ENCODE measurements at places on chromosomes 7 and 10.

- no peak for DNase-seq
These were observed 63.3 kb downstream of the BMPER start for GRCh38 chr7:33968591-33968990.

DNA sequence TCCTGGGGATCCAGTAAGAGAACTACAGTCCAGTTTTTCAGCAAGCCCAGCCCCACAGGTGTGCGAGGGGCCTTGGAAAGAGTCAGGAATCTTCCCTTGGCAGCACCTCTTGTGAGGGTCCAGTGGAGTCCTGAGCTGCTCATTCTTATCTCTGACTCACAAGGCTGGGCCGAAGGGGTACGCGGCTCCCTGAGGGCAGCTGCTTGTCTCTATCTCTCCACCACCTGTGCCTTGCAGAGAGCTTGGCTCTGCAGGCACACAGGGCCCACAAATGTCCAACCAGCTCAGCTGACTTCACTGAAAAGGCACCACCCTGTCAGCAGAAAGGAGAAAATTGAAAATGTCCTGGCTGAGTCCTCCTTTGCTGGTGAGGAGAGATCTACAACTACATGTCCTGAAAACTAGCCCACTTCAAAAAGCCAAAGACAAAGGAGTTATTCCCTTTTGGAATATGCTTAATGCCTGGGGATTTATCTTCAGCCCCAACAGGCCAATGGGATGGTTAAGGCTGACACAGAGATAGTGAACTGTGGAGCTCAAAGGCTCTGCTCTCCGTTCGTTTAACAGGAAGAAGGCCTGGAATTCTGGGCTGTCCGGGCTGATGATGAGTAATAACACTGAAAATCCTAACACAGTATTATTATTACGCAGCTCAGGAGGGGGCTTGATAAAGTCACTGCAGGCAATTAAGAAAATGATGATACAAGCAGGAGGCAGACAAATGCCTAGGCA is 23.4 kb downstream of the UROS start:
- no peak for DNase-seq

DNA sequence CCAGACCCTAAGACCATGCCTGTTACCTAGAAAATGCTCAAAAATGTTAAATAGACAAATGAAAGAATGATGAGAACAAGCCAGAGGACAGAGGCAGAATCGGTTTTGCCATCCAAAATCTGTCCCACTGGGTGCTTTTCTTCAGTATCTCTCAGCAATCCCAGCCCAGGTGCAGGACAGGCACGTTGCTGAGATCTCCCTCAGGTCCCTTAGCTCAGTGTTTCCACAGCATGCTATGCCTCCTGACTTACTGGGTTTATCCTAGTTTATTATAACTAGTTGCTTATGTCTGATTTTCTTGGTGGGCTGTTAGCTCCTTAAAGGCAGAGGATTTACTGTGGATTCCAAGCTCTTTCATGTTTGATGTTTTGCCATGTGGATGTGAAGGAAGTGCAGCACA is 20.3 kb downstream of the CPED1 start:
- DNase-seq = no peak

- DNase-seq = no peak
These were observed 9.3 kb downstream of the ATP6V0E2 start for GRCh38 chr7:149883048-149883438.

- DNase-seq = no peak
These were observed 77.7 kb downstream of the CELF2 start for GRCh38 chr10:11095374-11095801.

Measured in activated CD4-positive, alpha-beta T cell treated with anti-CD3 and anti-CD28 coated beads for 48 hours (primary cell).